Dermis blood vessel endothelial cell (primary cell): ENCODE measurements at places on chromosomes 12 and 14.

GRCh38 chr12:1749019-1749418 lies 58.1 kb downstream of the ADIPOR2 start:
- no peak for DNase-seq

- no peak for DNase-seq
Observed at GRCh38 chr12:109378569-109378968, 30.9 kb downstream of the MYO1H start.

GRCh38 chr12:3913278-3913677 lies 40.1 kb upstream of the PARP11 start:
- DNase-seq: no peak

DNA sequence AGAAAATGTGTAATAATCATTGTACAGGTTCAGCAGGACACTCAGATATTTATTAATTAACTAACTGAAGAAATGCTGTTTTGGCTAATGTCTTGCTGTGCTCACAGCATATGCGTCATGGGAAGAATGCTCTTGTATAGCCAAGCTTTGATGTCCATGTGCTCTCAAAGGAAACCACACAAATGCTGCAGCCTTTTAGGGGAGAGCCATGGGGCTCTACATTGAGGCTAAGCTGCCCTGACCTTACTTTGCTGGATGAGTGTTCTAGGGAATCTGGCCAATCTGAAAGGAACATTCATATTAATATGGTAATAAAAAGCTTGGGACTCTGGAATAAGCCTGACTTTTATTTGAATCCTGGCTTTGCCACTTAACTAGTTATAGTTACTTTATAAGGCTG lies 9.5 kb upstream of the CRADD start:
- no peak for DNase-seq

GRCh38 chr14:82725213-82725612 lies 1191.6 kb upstream of the SEL1L start:
- DNase-seq: no peak

DNA sequence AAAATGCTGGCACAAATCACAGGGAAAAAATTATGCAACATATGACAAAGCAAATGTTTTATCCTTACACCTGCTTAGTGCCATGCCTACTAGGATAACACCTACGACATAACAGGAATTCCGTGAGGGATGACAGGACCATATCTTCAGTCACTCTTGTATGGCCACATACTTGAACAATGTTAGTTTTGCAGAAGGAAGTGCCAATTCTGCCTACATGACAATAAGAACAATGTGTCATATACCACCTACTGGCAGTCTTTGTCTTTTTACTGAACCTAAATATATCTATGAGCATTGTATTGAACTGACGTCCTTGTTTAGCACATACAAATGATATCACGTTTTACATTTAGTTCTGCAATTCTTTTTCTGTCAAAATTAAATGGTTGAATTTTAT lies 234.0 kb downstream of the ADAMTS20 start:
- DNase-seq: peak; percentile 6
